ENCODE measurements at places on chromosomes 16 and 17.

DNA sequence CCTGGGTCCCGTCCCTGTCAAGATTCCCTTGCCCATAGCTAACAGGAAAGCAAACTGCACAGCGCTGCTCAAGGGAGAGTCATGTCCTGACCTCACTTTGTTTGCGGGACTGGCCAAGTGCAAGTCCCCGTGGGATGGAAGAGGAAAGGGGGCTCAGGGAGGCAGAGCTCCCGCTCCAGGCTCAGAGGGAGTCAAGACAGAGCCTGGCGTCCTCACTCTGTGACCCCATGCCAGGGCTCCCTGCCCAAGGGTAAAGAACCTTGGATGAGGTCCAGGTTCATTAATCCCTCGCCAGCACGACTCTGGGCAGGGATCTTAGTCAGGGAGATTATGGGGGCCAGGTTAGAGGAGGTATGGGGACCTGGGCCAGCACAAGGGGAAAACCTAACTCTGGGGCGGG is 51.5 kb upstream of the CBX4 start:
- no peak for DNase-seq

GRCh38 chr17:1159431-1160180 is 20.2 kb downstream of the ABR start:
- DNase-seq, result no peak

DNA sequence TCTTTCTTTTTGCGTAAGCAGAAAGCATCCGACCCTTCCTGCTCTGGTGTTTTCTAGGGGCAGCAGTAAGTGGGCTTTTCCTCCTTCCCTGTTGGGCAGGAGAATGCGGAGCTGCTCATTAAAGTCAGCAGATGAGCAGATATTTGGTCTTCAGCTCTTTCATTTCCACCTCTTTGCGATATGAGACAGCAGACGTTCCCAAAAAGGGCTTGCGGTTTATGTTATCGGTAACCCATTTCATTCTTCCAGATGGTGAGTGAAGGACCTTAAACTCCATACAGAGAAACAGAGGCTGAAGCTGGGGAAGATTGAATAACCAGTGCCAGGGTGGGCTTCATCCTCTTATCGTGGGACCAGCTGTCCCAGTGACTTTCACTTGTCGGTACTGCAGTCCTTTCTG is 40.7 kb downstream of the KSR1 start:
- no peak for DNase-seq

DNA sequence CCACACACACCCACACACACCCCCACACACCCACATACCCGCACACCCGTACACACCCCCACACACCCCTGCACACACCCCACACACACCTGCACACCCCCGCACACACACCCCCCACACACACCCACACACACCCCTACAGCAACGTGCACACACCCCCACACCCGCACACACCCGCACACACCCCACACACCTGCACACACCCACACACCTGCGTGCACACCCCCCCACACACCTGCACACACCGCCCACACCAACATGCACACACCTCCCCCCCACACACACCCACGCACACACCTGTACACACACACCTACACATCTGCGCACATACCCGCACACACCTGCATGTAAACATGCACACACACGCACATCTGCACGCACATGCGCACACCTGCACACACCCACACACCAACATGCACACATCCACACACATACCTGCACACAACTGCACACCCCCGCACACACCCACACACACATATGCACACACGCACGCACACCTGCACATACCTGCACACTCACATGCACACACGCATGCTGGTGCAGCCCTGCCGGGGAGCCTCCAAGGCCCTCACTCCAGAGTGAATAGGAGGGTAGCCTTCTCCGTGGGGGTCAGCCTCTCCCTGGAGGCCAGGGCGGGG is 7.5 kb downstream of the ASPSCR1 start:
- no peak for DNase-seq

- DNase-seq, result no peak
Observed at GRCh38 chr17:4313221-4314114, 49.7 kb upstream of the ANKFY1 start.

DNA sequence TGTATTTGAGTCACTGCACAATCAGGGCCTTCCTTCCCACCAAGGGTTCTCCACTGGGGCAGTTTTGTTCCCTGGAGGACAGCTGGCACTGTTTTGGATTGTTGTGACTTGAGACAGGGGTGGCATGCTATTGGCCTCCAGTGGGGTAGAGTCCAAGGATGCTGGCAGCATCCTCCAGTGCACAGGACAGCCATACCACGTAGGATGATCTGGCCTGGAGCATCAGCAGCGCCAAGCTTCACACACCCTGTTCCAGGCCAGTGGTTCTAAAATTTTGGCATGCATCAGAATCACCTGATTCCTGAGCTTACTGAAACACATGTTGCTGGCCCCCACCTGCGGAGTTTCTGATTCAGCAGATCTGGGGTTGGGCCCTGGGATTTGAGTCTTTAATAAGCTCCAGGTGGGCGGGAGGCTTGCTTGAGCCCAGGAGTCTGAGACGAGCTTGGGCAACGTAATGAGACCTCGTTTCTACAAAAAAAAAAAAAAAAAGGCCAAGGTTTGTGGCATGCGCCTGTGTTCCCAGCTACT is 83.2 kb downstream of the MGAT5B start:
- no peak for DNase-seq

DNA sequence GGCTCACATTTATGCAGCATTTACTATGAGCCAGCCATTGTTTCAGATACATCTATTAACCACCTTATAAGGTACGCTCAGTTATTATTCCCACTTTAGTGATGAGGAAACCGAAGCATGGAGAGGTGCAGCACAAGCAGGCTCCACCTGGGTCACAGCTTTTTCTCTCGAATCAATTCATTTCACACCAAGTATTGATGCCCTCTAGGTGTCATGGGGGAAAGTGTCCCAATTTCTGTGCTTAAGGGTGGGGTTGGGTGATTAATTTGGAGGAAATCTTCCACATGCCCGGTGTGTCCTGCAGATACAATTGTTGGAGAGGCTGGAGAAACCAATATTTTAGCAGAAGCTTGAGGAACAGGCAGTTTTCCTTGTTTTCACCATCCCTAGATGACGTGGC is 62.7 kb upstream of the DNAJA2 start:
- DNase-seq, result no peak

DNA sequence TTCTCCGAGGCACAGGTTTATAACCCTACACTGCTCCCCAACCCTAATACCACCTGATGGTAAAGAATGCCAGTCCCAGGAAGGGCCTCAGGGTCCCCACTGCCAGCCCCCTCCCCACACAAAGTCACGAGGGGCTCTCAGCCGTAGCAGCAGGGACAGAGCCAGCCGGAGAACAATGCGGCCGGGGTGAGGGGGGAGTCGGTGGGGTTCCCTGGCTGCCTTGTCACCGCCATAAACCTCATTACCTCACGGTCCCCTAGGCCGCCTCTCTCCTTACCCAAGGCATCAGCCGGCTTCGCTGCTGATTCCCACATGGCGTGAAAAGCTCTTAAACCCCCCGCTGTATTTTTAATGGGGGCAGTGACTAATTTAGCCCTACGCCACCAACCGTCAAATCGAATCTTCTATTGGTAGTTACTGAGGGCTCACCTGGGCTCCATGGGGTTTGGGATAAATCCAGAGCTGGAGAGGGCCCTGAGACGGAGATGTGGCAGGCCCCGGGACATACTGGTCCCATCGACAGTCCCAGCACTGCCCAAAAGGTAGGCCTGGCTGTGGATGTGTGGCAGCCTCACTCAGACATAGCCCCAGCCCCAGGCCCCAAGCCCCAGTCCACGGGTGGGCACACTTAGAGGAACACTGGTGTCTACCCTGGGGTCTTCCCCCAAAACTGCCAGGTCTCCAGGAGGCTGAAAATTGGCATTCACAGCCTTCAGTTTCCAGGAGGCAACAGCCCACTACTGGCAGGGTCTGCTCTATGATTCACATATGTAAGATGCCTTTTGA is 115.3 kb downstream of the C16orf78 start:
- no peak for DNase-seq

DNA sequence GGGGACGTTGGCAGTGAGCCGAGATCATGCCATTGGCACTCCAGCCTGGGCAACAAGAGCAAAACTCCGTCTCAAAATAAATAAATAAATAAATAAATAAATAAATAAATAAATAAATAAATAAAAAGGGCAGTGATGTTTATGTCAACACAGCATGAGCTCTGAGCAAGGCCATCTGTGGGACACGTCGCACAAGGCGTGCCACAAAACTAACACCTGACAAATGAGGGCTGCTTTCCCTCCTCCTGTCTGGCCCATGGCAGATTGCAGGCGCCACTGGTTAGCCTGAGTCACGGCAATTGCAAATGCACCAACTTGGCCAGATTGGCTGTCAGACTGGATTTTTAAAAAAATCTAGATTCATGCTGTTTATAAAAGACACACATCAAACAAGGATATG is 25.9 kb upstream of the SPNS3 start:
- no peak for DNase-seq

DNA sequence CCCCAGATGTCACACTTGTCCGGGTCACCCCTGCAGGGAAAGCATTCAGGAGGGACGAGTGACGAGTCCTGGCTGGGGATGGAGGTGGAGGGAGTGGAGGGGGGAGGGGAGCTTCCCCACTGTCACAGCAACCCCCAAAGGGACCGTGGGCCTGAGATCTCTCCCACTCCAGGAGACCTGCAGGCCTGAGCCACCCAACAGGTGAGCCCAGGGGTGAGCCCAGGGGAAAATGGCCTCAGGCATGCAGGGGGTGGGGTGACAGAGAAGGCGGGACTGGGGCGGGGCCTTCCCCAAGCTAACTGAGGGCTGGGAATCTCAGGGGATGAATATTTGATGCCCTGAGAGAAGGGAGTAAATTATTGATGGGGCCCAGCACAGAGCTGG is 2.4 kb downstream of the USH1G start:
- DNase-seq, result no peak

GRCh38 chr16:5015887-5016286 is 17.8 kb downstream of the NAGPA start:
- no peak for DNase-seq

GRCh38 chr16:67843343-67843765 is 1.2 kb downstream of the THAP11 start:
- no peak for DNase-seq

All from vagina (tissue), 2 donors.